ENCODE measurements at places on chromosomes 7 and 10.

DNA sequence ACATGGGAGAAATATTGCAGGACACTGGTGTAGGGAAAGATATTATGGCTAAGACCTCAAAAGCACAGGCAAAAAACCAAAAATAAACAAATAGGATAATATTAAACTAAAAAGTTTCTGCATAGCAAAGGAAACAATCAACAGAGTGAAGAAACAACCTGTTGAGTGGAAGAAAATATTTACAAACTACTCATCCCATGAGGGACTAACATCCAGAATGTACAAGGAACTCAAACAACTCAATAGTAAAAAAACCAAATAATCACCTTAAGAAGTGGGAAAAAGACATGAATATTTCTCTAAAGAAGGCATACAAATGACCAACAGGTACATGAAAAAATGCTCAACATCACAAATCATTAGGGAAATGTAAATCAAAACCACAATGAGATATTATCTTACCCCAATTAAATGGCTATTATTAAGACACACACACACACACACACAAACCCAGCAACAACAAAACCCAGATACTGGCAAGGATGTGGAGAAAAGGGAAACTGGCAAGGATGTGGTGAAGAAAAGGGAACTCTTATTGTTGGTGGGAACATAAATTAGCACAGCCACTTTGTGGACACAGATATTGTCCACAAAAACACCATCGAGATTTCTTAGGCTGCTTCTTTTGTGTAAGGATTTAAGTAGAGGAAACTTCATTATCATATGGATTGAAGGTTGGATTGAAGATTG is 9.8 kb upstream of the RAB18 start:
- DNase-seq, result no peak

DNA sequence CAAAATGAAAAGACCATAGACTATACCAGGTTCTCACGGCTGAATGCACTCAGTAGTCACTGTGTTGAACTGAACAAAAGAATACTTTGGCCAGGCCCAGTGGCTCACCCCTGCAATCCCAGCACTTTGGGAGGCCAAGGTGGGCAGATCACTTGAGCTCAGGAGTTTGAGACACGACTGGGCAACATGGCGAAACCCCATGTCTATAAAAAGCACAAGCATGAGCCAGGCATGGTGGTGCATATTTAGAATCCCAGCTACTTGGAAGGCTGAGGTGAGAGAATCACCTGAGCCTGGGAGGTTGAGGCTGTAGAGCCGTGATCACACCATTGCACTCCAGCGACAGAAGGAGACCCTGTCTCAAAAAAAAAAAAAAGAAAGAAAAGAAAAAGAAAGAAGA is 12.5 kb downstream of the SFXN4 start:
- DNase-seq, result no peak

GRCh38 chr7:17441557-17441956 is 143.1 kb downstream of the AHR start:
- no peak for DNase-seq

GRCh38 chr7:111196655-111197054 is 105.7 kb downstream of the LRRN3 start:
- DNase-seq, result no peak

GRCh38 chr7:131111081-131111576 is 216.5 kb upstream of the MKLN1 start:
- DNase-seq, result peak; percentile 61

GRCh38 chr7:46165276-46165675 is 244.2 kb upstream of the IGFBP3 start:
- no peak for DNase-seq

GRCh38 chr10:50740293-50740648 is 535 bp downstream of the ASAH2B start:
- DNase-seq, result peak; percentile 50

GRCh38 chr7:2203766-2204300 is 28.9 kb downstream of the MAD1L1 start:
- DNase-seq, result no peak

GRCh38 chr7:118836933-118837332 is 612.4 kb downstream of the ANKRD7 start:
- no peak for DNase-seq

GRCh38 chr7:32275216-32276009 is 205.2 kb upstream of the PDE1C start:
- no peak for DNase-seq

- DNase-seq, result peak; percentile 80
These were observed 674 bp upstream of the OSBPL3 start for GRCh38 chr7:24980534-24981170.

DNA sequence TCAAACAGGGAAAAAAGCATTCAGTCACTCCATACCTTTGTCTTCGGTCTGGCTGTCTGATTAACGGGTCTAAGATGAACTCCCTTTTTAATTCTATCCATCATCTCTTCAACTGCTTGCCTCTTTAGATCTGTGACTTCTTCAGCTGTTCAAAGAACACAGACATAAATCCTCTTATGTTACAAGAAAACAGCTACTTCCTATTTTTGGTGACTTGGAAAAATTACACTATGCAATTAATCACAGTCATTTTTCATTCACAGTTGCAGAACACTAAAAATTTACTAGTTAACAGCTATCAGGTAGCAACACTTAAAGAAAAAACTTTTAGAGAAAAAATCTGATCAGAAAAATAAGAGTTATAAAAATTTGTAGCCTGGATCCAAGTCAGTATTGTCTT is 66.0 kb downstream of the ENO4 start:
- DNase-seq, result no peak

- DNase-seq, result peak; percentile 24
These were observed 1.3 kb downstream of the TBC1D12 start for GRCh38 chr10:94403380-94404213.

GRCh38 chr7:24800667-24801066 is 43.4 kb upstream of the GSDME start:
- no peak for DNase-seq

- DNase-seq, result no peak
These were observed 110.2 kb downstream of the ST8SIA6 start for GRCh38 chr10:17344206-17344605.

- DNase-seq, result no peak
These were observed 58.7 kb upstream of the TFEC start for GRCh38 chr7:116089293-116089692.

DNA sequence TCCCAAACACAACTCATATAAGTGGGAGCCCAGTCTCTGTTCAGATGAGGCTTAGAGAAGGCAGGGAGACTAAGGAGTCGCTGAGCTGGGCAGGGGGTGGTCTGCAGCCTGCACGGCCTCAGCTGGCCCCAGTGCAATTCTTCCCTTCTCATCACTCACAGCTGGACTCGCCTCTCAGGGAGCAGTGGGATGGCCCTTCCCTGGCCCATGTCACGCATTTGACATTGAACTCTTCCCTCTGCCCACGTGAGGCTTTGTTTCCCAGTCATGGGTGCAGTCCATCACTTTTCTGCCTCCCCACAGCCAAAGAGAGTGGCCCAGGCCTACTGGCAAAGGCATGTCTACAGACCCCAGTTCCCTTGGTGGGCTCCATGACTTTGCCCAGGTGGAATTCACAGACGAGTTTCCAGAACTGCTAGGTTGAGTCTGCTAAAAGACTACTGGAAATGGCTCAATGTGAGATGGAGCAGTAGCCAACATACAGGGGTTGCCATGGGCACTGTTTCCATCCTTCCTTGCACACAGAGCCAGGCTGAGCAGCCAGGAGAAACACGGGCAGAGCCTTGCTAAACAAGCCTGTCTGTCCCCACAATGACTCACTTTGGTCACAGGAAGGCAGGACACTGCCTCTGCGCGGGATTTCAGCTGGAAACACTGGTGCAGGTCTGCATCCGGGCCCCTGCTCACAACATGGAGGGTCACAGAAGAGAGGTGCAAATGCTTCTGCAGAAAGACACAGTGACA is 90.1 kb downstream of the OAT start:
- DNase-seq, result no peak

- DNase-seq, result no peak
These were observed 1.1 kb downstream of the ADRA2A start for GRCh38 chr10:111077785-111078504.

- peak; percentile 63 for DNase-seq
These were observed 787.0 kb upstream of the C7orf33 start for GRCh38 chr7:147803606-147804005.

DNA sequence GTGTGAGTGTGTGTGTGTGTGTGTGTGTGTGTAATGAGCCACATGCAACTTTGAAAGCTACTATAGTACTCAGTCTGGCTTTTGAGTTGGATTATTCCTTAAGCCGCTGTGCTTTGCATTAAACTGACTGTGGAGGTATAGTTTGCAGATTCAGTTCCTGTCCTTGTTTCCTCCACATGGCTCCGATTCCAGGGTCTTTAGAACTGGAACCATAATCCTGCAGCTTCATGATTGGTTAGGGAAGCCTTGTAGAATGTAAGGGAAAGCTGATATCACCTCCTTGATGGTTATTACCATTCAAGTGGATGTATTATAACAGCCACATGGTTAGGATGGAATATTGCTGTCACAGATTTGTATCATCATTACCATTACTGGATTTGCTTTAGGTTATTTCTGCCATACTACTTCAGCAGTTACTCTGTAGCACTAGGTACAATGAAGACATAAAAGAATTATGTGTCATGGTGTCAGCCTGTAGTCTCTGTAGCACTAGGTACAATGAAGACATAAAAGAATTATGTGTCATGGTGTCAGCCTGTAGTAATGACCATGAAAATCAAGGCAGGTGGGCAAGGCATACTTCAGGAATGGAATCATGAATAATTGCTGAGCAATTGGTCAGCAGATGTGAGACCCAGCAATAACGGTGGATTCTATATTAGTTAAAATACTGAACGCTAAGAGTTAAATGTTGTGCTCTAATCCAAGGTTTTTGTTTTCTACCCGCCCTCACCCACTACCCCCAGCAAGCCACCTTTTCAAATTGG is 275.1 kb upstream of the FZD1 start:
- peak; percentile 80 for DNase-seq

- DNase-seq, result no peak
These were observed 50.6 kb downstream of the PRTFDC1 start for GRCh38 chr10:24901686-24902399.

DNA sequence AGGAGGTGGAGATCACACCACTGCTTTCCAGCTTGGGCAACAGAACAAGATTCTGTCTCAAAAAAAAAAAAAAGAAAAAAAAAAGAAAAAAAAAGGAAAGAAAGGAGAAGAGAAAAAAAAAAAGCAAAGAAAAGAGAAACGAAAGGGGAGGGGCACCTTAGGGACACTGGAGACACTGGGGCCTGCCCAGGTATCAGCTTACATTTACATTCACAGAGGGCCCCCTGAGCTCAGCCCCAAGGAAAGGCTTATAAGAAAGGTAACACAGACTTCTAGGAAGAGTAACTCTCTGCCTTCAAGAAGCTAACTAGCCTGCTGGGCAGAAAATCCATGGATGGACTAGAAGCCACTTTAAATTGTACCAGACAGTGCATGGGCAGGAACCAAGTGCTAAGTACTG is 108.8 kb downstream of the NPY start:
- no peak for DNase-seq

- peak; percentile 53 for DNase-seq
These were observed 23.6 kb upstream of the GATAD1 start for GRCh38 chr7:92423710-92424131.

- peak; percentile 15 for DNase-seq
These were observed 113.7 kb upstream of the ANKRD1 start for GRCh38 chr10:91034494-91035159.

DNA sequence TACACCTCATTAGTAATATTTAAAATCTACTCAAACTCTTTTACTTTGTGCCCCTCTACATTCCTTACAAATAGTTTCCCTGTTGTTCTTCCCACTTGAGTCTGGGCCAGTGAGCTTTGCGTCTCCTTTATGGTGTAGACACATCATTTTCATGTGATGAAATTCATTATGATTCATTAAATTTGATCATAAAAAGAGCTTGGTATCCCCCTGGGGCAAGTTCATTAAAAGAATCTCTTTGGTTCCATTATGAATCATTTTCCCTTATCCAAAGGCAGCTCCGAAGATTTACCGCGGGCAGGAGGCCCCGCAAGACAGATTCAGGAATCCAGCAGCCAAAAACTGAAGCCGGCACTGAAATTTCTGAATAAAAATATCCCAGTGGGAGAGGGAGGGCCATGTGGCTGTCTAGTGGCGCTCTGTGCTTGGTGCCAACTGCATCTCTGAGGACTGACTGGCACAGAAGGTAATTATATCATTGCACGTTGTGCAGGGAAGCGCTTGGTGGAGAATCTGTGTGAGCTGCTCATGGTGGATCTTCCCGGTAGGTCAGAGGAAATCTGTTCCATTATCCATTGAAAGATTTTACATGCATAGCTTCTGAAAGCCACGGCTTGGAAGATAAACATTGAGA is 151.4 kb upstream of the PITRM1 start:
- DNase-seq, result no peak

DNA sequence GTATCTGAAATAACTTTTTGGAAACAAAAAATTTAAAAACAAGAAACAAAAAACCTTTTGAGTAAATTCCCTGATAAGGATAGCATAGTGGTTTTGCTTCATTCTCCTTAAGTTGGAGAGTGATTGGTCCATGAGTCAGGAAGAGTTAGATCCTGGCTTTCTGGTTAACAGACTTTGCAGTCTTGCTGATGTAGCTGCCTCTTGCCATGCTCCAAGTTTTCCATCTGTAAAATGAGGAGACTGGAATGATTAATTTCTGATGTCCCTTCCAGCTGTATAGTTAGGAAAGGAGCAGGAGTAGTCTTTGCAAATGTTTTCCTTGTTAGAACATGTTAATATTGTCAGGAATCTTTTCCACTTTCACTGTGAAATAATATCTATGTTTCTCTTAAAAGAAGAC is 266.6 kb downstream of the DNAJB9 start:
- no peak for DNase-seq

DNA sequence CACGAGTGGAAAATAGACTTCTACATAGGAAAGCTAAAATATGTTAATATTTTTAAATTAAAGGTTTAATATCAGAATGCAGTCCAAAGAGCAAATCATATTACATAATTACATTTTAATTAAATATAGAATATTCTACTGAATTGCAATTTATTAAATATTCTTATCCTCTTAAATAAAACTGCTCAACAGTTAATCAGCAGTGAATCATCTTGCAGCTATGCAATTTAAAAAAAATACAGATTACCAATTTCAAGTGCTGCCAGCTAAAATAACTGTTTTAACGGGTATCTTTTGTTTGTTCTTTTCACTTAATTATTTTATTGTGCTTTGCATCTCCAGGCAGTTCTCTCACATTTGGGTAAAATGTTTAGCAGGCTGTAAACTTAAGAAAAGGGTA is 82.2 kb downstream of the ZNRF2 start:
- no peak for DNase-seq

GRCh38 chr10:23047201-23048050 is 48.0 kb upstream of the MSRB2 start:
- no peak for DNase-seq

Measured in NCI-H1092 treated with DMSO at 0.1 percent for 48 hours (cell line).